ENCODE measurements at places on chromosomes 5 and 9. TPM values are rescaled to one million over a fixed set of nuclear protein-coding genes. Genes with fewer than 3 reads are reported as not detected.

Gene SMIM33
- not detected for total RNA-seq

Gene CDH6
- not detected for total RNA-seq

Gene GMCL2
- not detected for total RNA-seq

Gene IFNA21
- total RNA-seq = not detected

Gene PROB1
- total RNA-seq = 59.5 TPM

Gene SLCO4C1
- 0.29 TPM for total RNA-seq

Gene ANKRD31
- total RNA-seq = 0.03 TPM

Gene ANKRD20A1
- total RNA-seq = not detected

Gene GABRA6
- total RNA-seq = not detected

Gene NR5A1
- not detected for total RNA-seq

Gene IL5
- not detected for total RNA-seq

Gene IFNE
- not detected for total RNA-seq

Gene SLC36A2
- not detected for total RNA-seq

Gene PCDHGC5
- total RNA-seq = 2.0 TPM

Gene HMCN2
- total RNA-seq = 0.21 TPM

Gene PDE6A
- 0.47 TPM for total RNA-seq

Gene PDE8B
- not detected for total RNA-seq

Gene F12
- total RNA-seq = 0.94 TPM

Gene PPP2R2B
- not detected for total RNA-seq

Gene SPINK14
- total RNA-seq = not detected

Gene JAKMIP2
- total RNA-seq = not detected

Gene LRRC8A
- total RNA-seq = 51.9 TPM

Gene FOXD1
- total RNA-seq = 18.6 TPM

Gene ABO
- total RNA-seq = not detected

Gene MCIDAS
- total RNA-seq = not detected

Gene GPR150
- total RNA-seq = 0.31 TPM

Gene WDR5
- 82.9 TPM for total RNA-seq

Gene KDM4C
- total RNA-seq = 16.1 TPM

Gene ARL14EPL
- 0.47 TPM for total RNA-seq

Gene CDKN2B
- 81.1 TPM for total RNA-seq

Gene SPINK6
- total RNA-seq = not detected

Gene SHISAL2B
- total RNA-seq = not detected

Gene ROR2
- total RNA-seq = not detected

Gene EGR1
- 6.2 TPM for total RNA-seq

Gene TSSK1B
- total RNA-seq = not detected

Gene PCDHGB6
- total RNA-seq = 0.96 TPM

Gene QRFP
- total RNA-seq = not detected

Gene SLCO6A1
- total RNA-seq = 0.16 TPM

Gene PGM5
- total RNA-seq = 2.2 TPM

Gene SPATA31D3
- not detected for total RNA-seq

Gene PRDM9
- total RNA-seq = not detected

Gene F2RL1
- total RNA-seq = not detected

Gene EIF4EBP3
- not detected for total RNA-seq

Gene AGXT2
- not detected for total RNA-seq

Gene CETN3
- 14.0 TPM for total RNA-seq

Measured in myocyte (in vitro differentiated cells).